ENCODE measurements at places on chromosomes 4 and X. TPM values are rescaled to one million over a fixed set of nuclear protein-coding genes. Genes with fewer than 3 reads are reported as not detected.

DNA sequence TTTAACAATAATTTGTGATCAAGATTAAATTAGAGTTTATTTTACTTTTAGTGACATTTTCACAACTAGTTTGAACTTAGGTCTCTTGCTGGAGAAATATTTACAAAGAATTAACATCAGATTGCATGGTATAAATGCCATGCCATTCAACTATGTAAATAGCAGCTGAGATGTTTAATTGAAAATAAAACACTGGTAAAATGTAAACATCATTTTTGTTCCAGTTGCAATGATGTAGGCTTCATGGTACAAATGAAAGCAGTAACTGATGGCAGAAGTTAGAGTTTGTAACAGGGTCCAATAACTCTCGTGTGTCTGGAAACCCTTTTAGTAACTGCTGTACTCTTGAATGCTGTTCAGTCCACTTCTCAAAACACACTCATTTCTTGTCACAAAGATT lies 43.7 kb upstream of the HAND2 start:
- no peaks in the 10 kb centered on the region for H3K4me1 ChIP-seq
- no peaks in the 10 kb centered on the region for H3K36me3 ChIP-seq
- no peak overlapping the region for H3K4me3 ChIP-seq
- H3K27ac ChIP-seq: no peak overlapping the region
- DNase-seq: no peak

DNA sequence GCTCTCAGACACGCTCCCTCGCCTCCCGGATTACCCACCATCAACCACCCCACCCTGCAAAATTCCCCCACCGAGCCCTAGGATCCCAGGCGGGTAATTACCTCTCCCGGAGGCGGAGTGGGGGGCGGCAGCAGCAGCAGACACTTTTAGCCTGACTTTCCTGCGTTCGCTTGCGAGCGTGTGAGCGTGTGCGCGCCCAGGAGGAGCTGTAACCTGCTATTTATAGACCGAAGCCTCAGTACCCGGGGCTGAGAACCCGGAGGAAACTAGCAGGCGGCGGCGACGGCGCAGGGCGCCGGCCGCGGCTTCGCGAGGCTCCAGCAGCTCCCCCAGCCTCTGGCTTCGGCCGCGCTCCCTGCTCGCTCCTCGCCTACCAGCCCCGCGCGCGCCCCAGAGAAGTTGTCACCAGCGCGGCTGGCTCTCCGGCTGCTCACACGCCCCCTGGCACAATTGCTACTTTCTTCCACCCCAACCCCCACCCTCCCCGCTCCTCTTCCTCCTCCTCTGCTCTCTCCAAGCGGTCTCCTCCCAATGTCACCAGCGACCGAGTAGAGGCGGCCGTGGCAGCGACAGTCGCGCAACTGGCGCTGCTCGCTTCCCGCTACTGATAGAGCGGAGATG lies at the start of gene INPP4B:
Gene INPP4B (minus strand): TSS at position 194 of the 621 bp plus-strand sequence.
- peaks cover 27% of the 10 kb centered on the region for H3K4me1 ChIP-seq
- H3K27ac ChIP-seq: peak within 1 kb of the TSS; percentile 84
- H3K4me3 ChIP-seq: peak within 1 kb of the TSS; percentile 89
- H3K27me3 ChIP-seq: peaks cover 10% of the 10 kb centered on the region
- peak; percentile 68 for DNase-seq

DNA sequence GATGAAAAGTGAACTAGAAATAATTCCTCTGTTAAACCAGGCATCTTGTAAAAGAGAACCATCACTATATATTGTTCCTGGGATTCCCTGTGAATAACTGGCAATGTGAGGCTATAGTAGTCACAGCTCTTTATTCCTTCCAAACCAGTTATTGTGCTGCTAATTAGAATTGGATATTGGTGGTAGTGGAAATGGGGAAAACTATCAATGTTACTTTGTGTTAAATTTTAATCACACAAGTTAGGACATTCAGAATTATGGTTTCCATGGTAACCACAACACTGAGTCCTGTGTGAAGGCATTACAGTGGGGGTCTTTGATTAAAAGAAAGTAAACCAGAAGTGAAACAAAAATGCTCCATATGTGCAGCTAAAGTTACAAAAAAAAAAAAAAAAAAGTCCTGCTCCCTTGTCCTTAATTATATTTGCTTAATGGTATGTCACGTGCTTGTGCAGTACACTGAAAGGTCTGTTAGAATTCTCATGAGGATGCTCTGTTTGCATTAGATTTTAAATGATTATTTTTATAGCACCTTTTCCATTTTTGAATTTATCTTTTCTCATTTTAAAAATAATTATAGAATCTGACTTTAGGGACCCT lies 200.4 kb downstream of the ADGRL3 start:
- no peak overlapping the region for H3K27ac ChIP-seq
- H3K27me3 ChIP-seq: no peaks in the 10 kb centered on the region
- no peaks in the 10 kb centered on the region for H3K4me1 ChIP-seq
- no peaks in the 10 kb centered on the region for H3K36me3 ChIP-seq
- no peak for DNase-seq
- no peak overlapping the region for H3K4me3 ChIP-seq

GRCh38 chrX:69365349-69365748 lies 138.8 kb upstream of the NALF2 start:
- no peak overlapping the region for H3K27ac ChIP-seq
- DNase-seq: no peak
- H3K4me3 ChIP-seq: no peak overlapping the region

DNA sequence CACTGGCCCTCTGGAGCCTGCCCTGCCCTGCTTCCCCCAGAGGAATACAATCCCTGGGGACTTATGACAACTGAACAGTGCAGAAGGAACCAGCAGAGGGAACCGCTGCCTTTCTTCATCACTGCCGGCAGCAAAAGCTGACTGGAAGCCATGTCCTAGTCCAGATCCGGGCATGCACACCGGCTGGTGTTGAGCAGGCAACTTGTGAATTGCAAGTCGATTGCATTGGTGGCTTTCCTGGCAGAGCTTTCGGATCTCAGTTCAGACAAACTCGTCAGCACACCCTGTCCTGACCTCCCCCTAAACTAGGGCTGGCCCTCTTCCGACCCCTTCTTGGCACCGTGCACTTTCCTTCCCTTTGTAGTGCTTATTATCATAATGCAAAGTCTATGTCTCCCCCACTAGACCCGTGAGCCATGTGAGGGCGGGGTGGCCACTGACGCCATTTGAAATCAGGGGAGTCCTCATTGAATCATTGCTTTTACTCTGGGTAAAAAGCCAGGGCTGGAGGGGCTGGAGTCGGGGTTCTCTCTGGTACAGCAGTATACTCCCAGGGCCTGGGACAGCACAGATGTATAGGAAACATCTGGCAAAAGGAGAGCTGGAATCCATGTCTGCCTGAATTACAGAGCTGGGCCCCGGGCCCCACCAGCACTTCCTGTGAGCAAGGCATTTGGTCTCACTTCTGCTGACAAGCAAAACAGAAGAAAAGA lies 1.8 kb downstream of the ARHGAP4 start:
- peak overlapping the region; percentile 90 for H3K4me3 ChIP-seq
- H3K36me3 ChIP-seq: peaks cover 36% of the 10 kb centered on the region
- H3K27ac ChIP-seq: peak overlapping the region; percentile 92
- peaks cover 25% of the 10 kb centered on the region for H3K4me1 ChIP-seq
- H3K27me3 ChIP-seq: no peaks in the 10 kb centered on the region
- peak; percentile 48 for DNase-seq

The MTNR1A gene
- not detected for total RNA-seq

DNA sequence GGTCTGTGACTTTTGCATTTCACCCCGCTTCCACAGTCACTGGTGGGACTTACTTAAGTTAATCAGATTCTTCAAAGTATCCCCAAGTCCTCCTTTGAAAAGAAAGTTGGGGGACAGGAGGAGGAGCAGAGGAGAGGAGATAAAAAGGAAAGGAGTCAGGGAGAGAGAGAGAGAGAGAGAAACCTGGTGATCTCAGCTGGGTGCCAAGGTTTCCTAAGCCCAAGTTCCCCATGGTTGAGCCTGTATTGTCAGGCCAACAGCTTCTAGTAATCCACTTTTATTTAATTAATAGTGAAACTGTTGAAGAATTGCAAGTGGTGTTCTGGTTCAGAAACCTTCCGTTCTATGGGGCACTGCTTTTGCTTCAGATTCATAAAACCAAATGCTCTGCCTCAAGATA lies 91.6 kb downstream of the AR start:
- no peaks in the 10 kb centered on the region for H3K4me1 ChIP-seq
- no peaks in the 10 kb centered on the region for H3K27me3 ChIP-seq
- H3K36me3 ChIP-seq: no peaks in the 10 kb centered on the region

- no peak for DNase-seq
- no peaks in the 10 kb centered on the region for H3K27me3 ChIP-seq
- H3K27ac ChIP-seq: no peak overlapping the region
- H3K4me1 ChIP-seq: no peaks in the 10 kb centered on the region
- no peaks in the 10 kb centered on the region for H3K36me3 ChIP-seq
Measured at GRCh38 chrX:68083510-68083909, 349.8 kb downstream of the OPHN1 start.

The EDA2R gene
- 3.6 TPM for total RNA-seq

DNA sequence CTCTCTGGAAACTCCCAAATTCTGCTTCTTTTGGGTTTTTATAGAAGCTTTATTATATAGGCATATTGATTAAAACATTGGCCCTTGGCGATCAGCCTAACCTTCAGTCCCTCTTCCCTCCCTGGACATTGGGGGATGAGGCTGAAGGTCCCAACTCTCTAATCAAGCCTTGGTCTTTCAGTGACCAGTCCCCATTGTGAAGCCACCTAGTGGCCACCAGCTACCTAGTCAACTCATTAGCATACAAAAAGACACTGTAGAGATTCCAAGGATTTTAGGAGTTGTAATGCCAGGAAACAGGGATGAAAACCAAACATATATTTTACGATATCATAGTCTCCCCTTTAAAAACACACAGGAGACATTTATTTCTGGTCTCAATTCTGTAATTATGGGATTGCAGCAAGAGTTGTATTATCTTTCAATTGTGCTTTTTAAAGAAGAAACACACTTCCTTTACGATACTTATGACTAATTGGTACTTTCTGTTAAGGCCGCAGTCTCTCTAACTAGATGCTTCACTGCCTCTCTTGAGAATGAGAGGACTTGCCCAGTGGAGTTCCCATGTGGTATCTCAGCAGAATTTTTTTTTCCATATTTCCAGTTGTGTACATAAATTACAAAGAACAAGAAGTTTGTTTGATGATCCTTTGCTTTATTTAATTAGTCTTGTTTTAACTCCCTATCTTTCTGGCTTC lies 58.2 kb downstream of the WDR17 start:
- H3K36me3 ChIP-seq: no peaks in the 10 kb centered on the region
- DNase-seq: no peak
- no peak overlapping the region for H3K4me3 ChIP-seq
- no peak overlapping the region for H3K27ac ChIP-seq
- H3K4me1 ChIP-seq: peaks cover 5% of the 10 kb centered on the region
- H3K27me3 ChIP-seq: no peaks in the 10 kb centered on the region

The RNF150 gene
- not detected for total RNA-seq

- no peaks in the 10 kb centered on the region for H3K27me3 ChIP-seq
- H3K27ac ChIP-seq: no peak overlapping the region
- no peak for DNase-seq
- no peaks in the 10 kb centered on the region for H3K36me3 ChIP-seq
- no peaks in the 10 kb centered on the region for H3K4me1 ChIP-seq
Measured at GRCh38 chrX:108165383-108166111, 74.0 kb downstream of the ATG4A start.

The MAML3 gene
- 2.2 TPM for total RNA-seq

- peaks cover 13% of the 10 kb centered on the region for H3K4me1 ChIP-seq
- H3K27ac ChIP-seq: no peak overlapping the region
- H3K27me3 ChIP-seq: no peaks in the 10 kb centered on the region
Measured at GRCh38 chrX:140817943-140818342, 108.4 kb downstream of the LINC00632 start.

GRCh38 chrX:41148553-41148952 lies 63.3 kb downstream of the USP9X start:
- H3K27ac ChIP-seq: no peak overlapping the region
- H3K4me1 ChIP-seq: peaks cover 6% of the 10 kb centered on the region
- H3K4me3 ChIP-seq: no peak overlapping the region
- H3K27me3 ChIP-seq: no peaks in the 10 kb centered on the region
- no peak for DNase-seq

- H3K36me3 ChIP-seq: no peaks in the 10 kb centered on the region
- peaks cover 7% of the 10 kb centered on the region for H3K4me1 ChIP-seq
- H3K27ac ChIP-seq: no peak overlapping the region
- no peak for DNase-seq
- H3K27me3 ChIP-seq: peaks cover 38% of the 10 kb centered on the region
- H3K4me3 ChIP-seq: no peak overlapping the region
Measured at GRCh38 chrX:72073633-72074032, 58.1 kb downstream of the RTL5 start.

The HSFX4 gene
- not detected for total RNA-seq

- H3K4me3 ChIP-seq: peak within 1 kb of the TSS; percentile 64
- peaks cover 88% of the 10 kb centered on the region for H3K27me3 ChIP-seq
- H3K4me1 ChIP-seq: peaks cover 9% of the 10 kb centered on the region
- H3K27ac ChIP-seq: peak within 1 kb of the TSS; percentile 46
Measured at GRCh38 chr4:84498935-84499623, at the start of gene NKX6-1. TSS of gene NKX6-1 (minus strand) at chr4:84499292. CDS start at chr4:84498228, 1,064 bp downstream.

DNA sequence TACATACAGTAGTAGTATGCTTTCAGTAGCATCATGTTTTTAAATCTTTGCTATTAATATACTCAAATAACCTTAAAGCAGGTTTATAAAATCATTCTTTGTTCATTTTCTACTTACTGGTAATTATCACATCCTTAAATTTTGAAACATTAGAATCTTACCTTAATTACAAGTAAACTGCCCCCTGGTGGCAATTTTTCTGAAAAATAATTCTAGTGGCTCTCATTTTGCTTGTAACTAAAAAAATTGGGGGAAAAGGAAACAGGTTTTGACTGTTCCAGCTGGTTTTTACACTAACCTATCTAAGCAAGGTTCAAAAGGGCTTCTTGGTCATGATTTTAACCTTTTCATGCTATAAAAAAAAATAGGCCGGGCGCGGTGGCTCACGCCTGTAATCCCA lies 18.5 kb upstream of the DCAF4L1 start:
- H3K27me3 ChIP-seq: no peaks in the 10 kb centered on the region
- H3K27ac ChIP-seq: no peak overlapping the region
- no peak overlapping the region for H3K4me3 ChIP-seq
- peaks cover 8% of the 10 kb centered on the region for H3K36me3 ChIP-seq
- peak; percentile 41 for DNase-seq

GRCh38 chr4:11632025-11632424 lies 203.3 kb upstream of the HS3ST1 start:
- H3K36me3 ChIP-seq: no peaks in the 10 kb centered on the region
- no peaks in the 10 kb centered on the region for H3K27me3 ChIP-seq

- H3K27ac ChIP-seq: no peak overlapping the region
- no peaks in the 10 kb centered on the region for H3K4me1 ChIP-seq
- no peak overlapping the region for H3K4me3 ChIP-seq
- DNase-seq: no peak
Measured at GRCh38 chrX:694800-695199, 64.2 kb downstream of the SHOX start.

GRCh38 chr4:169439244-169439643 lies 168.5 kb upstream of the SH3RF1 start:
- H3K27ac ChIP-seq: no peak overlapping the region
- H3K4me3 ChIP-seq: no peak overlapping the region
- peaks cover 22% of the 10 kb centered on the region for H3K36me3 ChIP-seq
- no peak for DNase-seq

DNA sequence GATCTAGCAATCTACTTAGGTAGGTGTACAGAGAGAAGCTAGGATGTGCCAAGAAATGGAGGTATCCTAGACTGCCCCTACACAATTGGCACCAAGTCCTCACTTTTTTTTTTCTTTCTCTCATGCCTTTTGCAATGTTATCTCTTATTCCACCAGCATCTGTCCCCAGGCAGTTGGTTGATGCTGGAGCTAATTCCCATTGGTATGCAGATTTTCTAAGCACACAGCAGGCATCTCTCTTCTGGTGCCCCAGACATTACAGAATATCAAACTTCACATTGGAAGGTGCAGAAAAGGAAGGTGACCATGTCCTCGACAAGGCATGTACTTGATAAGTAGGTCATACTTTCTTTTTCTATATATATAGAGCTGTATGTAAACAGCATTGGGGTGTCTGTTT lies 21.6 kb downstream of the LUZP4 start:
- no peaks in the 10 kb centered on the region for H3K36me3 ChIP-seq
- no peak for DNase-seq
- no peaks in the 10 kb centered on the region for H3K4me1 ChIP-seq
- H3K4me3 ChIP-seq: no peak overlapping the region
- H3K27ac ChIP-seq: no peak overlapping the region

Measured in activated CD4-positive, alpha-beta T cell treated with anti-CD3 and anti-CD28 coated beads, Interleukin-2, amount 10 ng/mL, durations not matched to agents 7 days and 5 days (primary cell).